Inflammatory macrophage (primary cell): ENCODE measurements at places on chromosomes 5 and 9.

GRCh38 chr5:72693546-72694205, 122.8 kb upstream of the TNPO1 start:
- DNase-seq, result no peak

DNA sequence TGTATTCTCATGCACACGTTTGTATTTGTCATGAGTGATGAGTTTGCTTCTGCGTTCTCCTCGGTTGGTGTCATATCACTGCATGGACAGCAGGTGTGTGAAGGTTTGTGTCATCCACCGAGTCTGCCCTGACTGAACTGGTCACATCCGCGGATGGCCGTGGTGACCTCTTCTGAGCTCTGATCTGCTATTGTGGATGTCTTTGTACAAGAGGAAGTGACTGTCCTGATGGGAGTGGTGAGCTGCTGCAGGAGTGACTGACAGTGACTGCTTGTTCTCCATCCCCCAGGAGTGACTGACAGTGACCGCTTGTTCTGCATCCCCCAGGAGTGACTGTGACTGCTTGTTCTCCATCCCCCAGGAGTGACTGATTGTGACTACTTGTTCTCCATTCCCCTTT, 69.9 kb downstream of the EHMT1 start:
- DNase-seq, result peak; percentile 75

DNA sequence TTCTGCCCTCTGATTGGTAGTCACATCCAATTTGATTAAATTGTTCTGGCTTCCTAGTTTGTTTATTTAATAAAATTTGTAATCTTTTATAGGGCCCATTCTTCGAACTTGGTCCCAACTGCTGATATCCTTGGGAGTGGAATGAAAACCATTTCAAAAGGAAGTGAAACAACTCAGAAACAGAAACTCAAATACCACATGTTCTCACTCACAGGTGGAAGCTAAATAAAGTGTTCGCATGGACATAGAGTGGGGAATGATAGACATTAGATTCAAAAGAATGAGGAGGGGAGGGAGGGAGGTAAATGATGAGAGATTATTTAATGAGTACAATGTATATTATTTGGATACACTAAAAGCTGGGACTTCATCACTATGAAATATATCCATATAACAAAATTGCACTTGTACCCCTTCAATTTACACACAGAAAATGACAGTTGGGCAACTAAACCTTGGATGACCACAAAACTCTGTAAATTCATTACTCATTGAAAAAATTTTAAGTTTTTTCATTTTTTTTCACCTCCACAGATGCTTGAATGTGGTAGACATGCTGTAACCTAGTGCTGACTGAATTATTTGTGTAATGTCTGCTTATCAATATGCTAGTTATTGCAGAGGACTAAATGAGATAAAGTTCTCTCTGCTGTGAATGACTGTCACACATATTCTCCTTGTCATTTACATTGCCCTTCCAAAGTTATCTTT, 16.0 kb downstream of the ATP10B start:
- DNase-seq, result no peak

DNA sequence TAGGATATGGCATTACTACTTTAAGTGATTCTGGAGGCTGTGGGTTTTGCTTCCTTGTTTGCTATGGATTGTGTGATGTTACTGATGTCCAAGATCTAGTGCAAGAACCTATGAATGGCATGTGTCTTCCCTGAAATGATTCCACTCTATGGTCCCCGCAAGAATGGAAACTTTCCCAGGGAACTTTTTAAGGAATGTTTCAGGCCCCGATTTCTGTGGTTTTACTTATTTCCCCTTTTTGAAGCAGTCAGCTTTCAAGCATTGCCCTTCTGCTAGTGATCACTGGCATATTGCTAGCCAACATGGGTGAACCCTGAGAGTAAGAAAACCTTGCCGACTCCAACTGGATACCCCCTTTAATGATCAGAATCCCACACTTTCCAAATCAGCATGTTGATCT, 26.6 kb upstream of the CD180 start:
- DNase-seq, result no peak

GRCh38 chr5:93930098-93930497, 188.7 kb upstream of the POU5F2 start:
- no peak for DNase-seq

- DNase-seq, result no peak
These were observed 21.7 kb downstream of the LHX6 start for GRCh38 chr9:122207096-122207495.

- DNase-seq, result no peak
These were observed 82.1 kb downstream of the C9orf152 start for GRCh38 chr9:110125763-110126351.
